ENCODE measurements at places on chromosomes 2 and 18. TPM values are rescaled to one million over a fixed set of nuclear protein-coding genes. Genes with fewer than 3 reads are reported as not detected.

Gene EMILIN1
- 26.1 TPM for total RNA-seq

Gene GPAT2
- 0.39 TPM for total RNA-seq

Gene MC5R
- total RNA-seq = not detected

Gene SERPINB13
- not detected for total RNA-seq

Gene GAREM1
- total RNA-seq = 6.3 TPM

Gene FBXO48
- total RNA-seq = 1.5 TPM

Gene LHCGR
- total RNA-seq = not detected

Gene FSIP2
- 0.12 TPM for total RNA-seq

Gene POTEJ
- total RNA-seq = not detected

Gene LCT
- total RNA-seq = not detected

Gene MARCO
- total RNA-seq = 37.7 TPM

Gene MAPRE3
- total RNA-seq = 22.3 TPM

Gene FSHR
- not detected for total RNA-seq

Gene CAPN14
- total RNA-seq = not detected

Gene LYG2
- not detected for total RNA-seq

Gene SLC14A1
- total RNA-seq = 0.26 TPM

Gene SLC5A7
- total RNA-seq = not detected

Gene TMEM37
- 37.3 TPM for total RNA-seq

Gene GPR39
- total RNA-seq = 6.9 TPM

Gene SERPINB4
- total RNA-seq = not detected

Gene AGXT
- 1,833 TPM for total RNA-seq

Gene CTLA4
- not detected for total RNA-seq

Gene GPR148
- total RNA-seq = not detected

Gene ANKRD44
- 13.1 TPM for total RNA-seq

Gene ANKRD30BL
- total RNA-seq = not detected

Gene IL36B
- total RNA-seq = not detected

Gene REG1B
- total RNA-seq = not detected

Gene RNF144A
- 2.0 TPM for total RNA-seq

Measured in right lobe of liver (tissue), 6 donors.